ENCODE measurements at places on chromosomes 1 and 21. TPM values are rescaled to one million over a fixed set of nuclear protein-coding genes. Genes with fewer than 3 reads are reported as not detected.

NASP gene
- total RNA-seq: 216 TPM

RGS13 gene
- total RNA-seq: not detected

POLR3GL gene
- total RNA-seq: 20.8 TPM

LCE3D gene
- not detected for total RNA-seq

SSR2 gene
- total RNA-seq: 268 TPM

SYDE2 gene
- 1.5 TPM for total RNA-seq

DNAJC6 gene
- total RNA-seq: 2.8 TPM

CFHR1 gene
- not detected for total RNA-seq

ANGPTL1 gene
- not detected for total RNA-seq

LDLRAD1 gene
- total RNA-seq: not detected

CXADR gene
- 0.50 TPM for total RNA-seq

NUP210L gene
- total RNA-seq: 0.09 TPM

NPHP4 gene
- total RNA-seq: 21.6 TPM

FAM151A gene
- not detected for total RNA-seq

CD52 gene
- 1,191 TPM for total RNA-seq

UBXN10 gene
- 0.45 TPM for total RNA-seq

AK4 gene
- 44.0 TPM for total RNA-seq

LRRC39 gene
- 0.64 TPM for total RNA-seq

NTNG1 gene
- not detected for total RNA-seq

NMNAT2 gene
- total RNA-seq: not detected

PLD5 gene
- not detected for total RNA-seq

ROR1 gene
- total RNA-seq: 0.05 TPM

RAB25 gene
- total RNA-seq: not detected

SYTL1 gene
- 83.6 TPM for total RNA-seq

C1QA gene
- not detected for total RNA-seq

ANGPTL3 gene
- not detected for total RNA-seq

KRTAP19-2 gene
- total RNA-seq: not detected

BMP8A gene
- not detected for total RNA-seq

KCNK2 gene
- total RNA-seq: not detected

E2F2 gene
- 87.7 TPM for total RNA-seq

PTGFRN gene
- 4.3 TPM for total RNA-seq

GBP4 gene
- 76.5 TPM for total RNA-seq
